Astrocyte (in vitro differentiated cells and primary cell): ENCODE measurements at places on chromosomes 7 and 10. TPM values are rescaled to one million over a fixed set of nuclear protein-coding genes. Genes with fewer than 3 reads are reported as not detected.

DNA sequence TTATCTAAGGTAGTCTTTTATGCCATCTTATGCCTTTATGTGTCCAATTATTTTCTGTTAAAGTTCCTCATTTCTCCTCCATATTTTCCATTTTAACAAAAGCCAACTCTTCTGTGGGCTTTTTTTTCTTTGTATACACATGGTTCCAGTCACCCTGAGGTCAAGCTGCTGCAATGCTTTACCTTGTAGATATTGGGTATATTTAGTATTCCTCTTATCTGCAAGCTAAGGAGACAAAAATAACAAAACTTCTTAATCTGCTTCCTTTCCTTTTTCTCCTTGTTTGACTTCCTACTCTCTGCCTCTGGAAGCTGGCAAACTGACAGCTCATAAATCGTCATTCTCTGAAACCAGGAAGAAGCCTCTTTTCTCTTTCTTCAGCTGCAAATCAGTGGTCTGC lies 885.0 kb upstream of the LRRN3 start:
- H3K36me3 ChIP-seq: no peaks in the 10 kb centered on the region
- H3K27me3 ChIP-seq: no peaks in the 10 kb centered on the region
- no peak overlapping the region for H3K4me3 ChIP-seq
- no peak overlapping the region for H3K27ac ChIP-seq
- no peaks in the 10 kb centered on the region for H3K4me1 ChIP-seq

DNA sequence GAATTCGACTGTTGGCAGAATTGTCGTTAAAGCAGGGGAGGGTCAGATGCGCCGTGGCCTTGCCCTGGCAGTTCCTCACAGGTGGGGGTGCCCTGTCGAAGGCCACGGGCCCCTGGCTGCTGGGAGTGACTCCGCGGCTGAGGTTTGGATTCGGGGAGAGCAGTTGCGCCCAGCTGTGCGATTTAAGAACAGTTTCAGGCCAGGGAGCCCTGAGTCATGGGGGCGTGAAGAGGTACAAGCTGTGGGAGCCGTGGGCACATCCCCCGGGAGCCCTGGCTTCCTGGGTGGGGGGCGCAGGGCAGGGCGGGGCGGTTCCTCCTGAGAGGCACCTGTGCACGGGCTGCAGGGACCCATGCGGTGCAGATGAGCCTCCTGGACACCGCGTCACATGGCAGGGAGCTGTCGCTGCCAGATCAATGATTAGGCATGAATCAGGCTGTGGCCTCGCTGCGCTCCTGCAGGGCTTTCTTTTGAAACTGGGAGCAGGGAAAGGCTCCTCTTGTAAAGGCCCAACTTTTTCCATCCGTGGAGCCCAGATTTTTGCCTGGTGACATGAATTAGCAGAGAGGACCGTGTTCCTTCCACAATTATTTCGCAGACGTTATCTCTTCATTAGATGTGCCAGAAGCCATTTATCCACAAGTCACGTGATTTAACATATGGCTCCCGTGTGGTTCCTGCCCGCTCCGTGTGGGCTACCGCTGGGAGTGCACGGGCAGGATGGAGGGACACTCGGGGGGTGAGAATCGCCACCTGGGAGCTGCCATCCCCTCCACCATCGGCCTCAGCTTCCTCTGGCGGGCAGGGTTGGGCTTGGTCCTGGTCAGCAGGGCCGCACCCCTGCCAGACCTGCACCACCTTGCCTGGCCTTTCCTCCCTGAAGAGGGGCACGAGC lies 918 bp downstream of the PWWP2B start:
- peak overlapping the region; percentile 58 for H3K4me3 ChIP-seq
- H3K4me1 ChIP-seq: peaks cover 18% of the 10 kb centered on the region
- H3K27me3 ChIP-seq: no peaks in the 10 kb centered on the region
- no peaks in the 10 kb centered on the region for H3K36me3 ChIP-seq

- peak; percentile 29 for DNase-seq
- no peaks in the 10 kb centered on the region for H3K27me3 ChIP-seq
- no peaks in the 10 kb centered on the region for H3K4me1 ChIP-seq
- H3K36me3 ChIP-seq: no peaks in the 10 kb centered on the region
These were observed 308.2 kb downstream of the AUTS2 start for GRCh38 chr7:69906283-69906995.

GRCh38 chr10:71060476-71061426 lies 151.6 kb upstream of the UNC5B start:
- no peaks in the 10 kb centered on the region for H3K36me3 ChIP-seq
- H3K27me3 ChIP-seq: peaks cover 14% of the 10 kb centered on the region
- no peak for DNase-seq
- no peaks in the 10 kb centered on the region for H3K4me1 ChIP-seq
- no peak overlapping the region for H3K4me3 ChIP-seq

- H3K27ac ChIP-seq: no peak overlapping the region
- peak; percentile 2 for DNase-seq
- no peaks in the 10 kb centered on the region for H3K4me1 ChIP-seq
- no peaks in the 10 kb centered on the region for H3K36me3 ChIP-seq
These were observed 77.1 kb downstream of the MPLKIP start for GRCh38 chr7:40057292-40057691.

- H3K27ac ChIP-seq: no peak overlapping the region
- H3K4me3 ChIP-seq: peak overlapping the region; percentile 26
- no peaks in the 10 kb centered on the region for H3K4me1 ChIP-seq
- DNase-seq: peak; percentile 75
These were observed 135.8 kb downstream of the CNNM2 start for GRCh38 chr10:103053659-103054581.

GRCh38 chr7:139714163-139714901 lies 63.5 kb downstream of the HIPK2 start:
- H3K27me3 ChIP-seq: no peaks in the 10 kb centered on the region
- peaks cover 20% of the 10 kb centered on the region for H3K36me3 ChIP-seq
- H3K4me3 ChIP-seq: no peak overlapping the region
- peaks cover 9% of the 10 kb centered on the region for H3K4me1 ChIP-seq

DNA sequence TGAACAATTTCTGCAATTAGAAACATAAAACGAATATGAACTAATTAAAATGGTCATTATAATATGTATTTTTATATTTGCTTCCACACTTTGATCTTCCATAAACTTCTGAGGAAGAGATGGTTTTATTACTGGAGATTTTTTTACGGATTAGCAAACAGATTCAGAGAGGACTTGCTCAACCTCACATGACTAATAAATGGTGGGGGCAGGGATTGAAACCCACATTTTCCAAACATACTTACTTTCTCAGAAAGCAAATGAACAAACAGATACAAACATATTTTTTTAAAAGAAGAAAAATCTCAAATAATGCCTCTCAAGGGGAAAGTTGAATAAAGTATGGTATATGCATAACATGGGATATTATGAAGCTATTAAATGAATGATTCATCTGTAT lies 18.3 kb downstream of the ANKMY2 start:
- H3K27ac ChIP-seq: no peak overlapping the region
- H3K36me3 ChIP-seq: peaks cover 4% of the 10 kb centered on the region
- no peaks in the 10 kb centered on the region for H3K27me3 ChIP-seq
- H3K4me1 ChIP-seq: no peaks in the 10 kb centered on the region
- DNase-seq: no peak

GRCh38 chr10:71750124-71750841 lies 23.0 kb downstream of the VSIR start:
- no peaks in the 10 kb centered on the region for H3K4me1 ChIP-seq
- H3K4me3 ChIP-seq: no peak overlapping the region
- H3K27ac ChIP-seq: no peak overlapping the region
- no peaks in the 10 kb centered on the region for H3K36me3 ChIP-seq
- peaks cover 7% of the 10 kb centered on the region for H3K27me3 ChIP-seq
- no peak for DNase-seq

LAMTOR4 gene
- 59.9 and 62.7 TPM in 2 replicates for total RNA-seq

TRPV5 gene
- not detected in 2 replicates for total RNA-seq

ADIRF gene
- total RNA-seq: not detected in 2 replicates

PLA2G12B gene
- total RNA-seq: not detected in 2 replicates

ZNF804B gene
- total RNA-seq: not detected in 2 replicates
